ENCODE measurements at places on chromosomes 4 and X.

GRCh38 chrX:45068569-45068968 lies 132.1 kb downstream of the DIPK2B start:
- no peak for DNase-seq

DNA sequence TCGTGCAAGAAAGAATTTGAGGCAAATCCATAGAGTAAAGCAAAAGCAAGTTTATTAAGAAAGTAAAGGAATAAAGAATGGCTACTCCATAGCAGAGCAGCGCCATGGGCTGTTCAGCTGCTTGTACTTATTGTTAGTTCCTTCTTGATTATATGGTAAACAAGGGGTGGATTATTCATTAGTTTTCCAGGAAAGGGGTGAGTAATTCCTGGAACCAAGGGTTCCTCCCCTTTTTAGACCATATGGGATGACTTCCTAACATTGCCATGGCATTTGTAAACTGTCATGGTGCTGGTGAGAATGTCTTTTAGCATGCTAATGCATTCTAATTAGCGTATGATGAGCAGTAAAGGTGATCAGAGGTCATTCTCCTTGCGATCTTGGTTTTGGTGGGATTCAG lies 23.5 kb upstream of the CEP135 start:
- DNase-seq = no peak

- DNase-seq = no peak
Observed at GRCh38 chrX:12672367-12673106, 118.7 kb upstream of the PRPS2 start.

GRCh38 chrX:41604177-41604576 lies 84.6 kb upstream of the GPR34 start:
- no peak for DNase-seq

GRCh38 chr4:129978315-129978714 lies 882.4 kb downstream of the C4orf33 start:
- no peak for DNase-seq

- DNase-seq = no peak
Observed at GRCh38 chr4:145014365-145014764, 83.6 kb downstream of the ANAPC10 start.

DNA sequence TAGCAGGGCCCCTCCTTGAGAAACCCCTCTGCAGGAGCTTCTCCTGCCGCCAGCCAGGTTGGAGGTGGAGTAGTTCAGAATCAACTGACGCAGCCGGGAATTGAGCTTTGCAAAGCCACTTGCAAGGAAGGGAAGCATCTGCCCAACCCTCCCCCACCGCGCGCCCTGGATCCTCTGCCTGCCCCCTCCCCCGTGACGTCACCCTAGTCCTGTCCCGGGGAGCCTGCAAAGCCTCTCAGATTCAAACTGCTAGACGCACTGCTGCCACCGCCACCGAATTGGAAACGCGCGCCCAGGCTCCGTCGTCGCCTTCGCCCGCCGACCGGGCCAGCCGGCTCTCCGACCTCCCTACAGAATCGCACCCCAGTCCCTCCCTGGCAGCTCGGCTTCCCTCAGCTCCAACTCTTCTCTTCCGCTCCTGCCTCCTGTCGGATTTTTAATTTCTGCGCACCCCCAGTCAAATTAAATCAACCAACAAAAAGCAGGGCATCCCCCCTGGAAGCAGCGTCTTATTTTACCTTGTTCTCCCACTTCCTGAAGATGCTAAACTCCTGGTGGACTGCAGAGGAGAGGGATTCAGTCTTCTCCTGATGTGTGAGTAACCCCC lies 3.8 kb downstream of the SLITRK2 start:
- DNase-seq = peak; percentile 19

Data from SK-N-DZ (cell line).